ENCODE measurements at places on chromosomes 4 and X. TPM values are rescaled to one million over a fixed set of nuclear protein-coding genes. Genes with fewer than 3 reads are reported as not detected.

Gene ITIH6
- total RNA-seq, result not detected

Gene IQSEC2
- 1.2 TPM for total RNA-seq

Gene PAK3
- total RNA-seq, result 0.30 TPM

Gene FAM9C
- not detected for total RNA-seq

- DNase-seq, result no peak
These were observed 793.3 kb upstream of the MAGEB2 start for GRCh38 chrX:29422034-29422433.

DNA sequence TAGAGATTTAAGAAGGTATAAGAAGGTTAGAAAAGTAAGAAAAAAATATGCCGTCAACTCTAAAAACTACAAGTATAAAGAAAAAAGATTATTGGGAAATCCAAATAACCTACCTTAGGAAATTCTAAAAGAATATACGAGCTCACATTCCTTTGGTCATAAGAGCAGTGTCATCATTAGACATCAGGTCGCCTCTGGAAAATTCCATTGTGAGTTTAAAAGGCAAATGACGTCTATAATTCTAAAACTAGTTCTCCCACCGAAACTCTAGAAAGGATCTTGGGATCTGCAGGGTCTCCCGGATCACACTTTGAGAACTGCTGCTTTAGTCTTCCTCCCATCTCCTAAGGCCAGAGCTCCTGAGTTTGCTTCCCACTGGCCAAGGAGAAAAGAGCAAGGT lies 518 bp upstream of the SAT1 start:
- DNase-seq, result no peak

- DNase-seq, result no peak
These were observed 180.3 kb upstream of the MXRA5 start for GRCh38 chrX:3526731-3527130.

- no peak for DNase-seq
These were observed 536 bp downstream of the SH3BGRL start for GRCh38 chrX:81202456-81202819.

GRCh38 chr4:87353592-87353991 lies 30.9 kb upstream of the HSD17B13 start:
- DNase-seq, result peak; percentile 39

DNA sequence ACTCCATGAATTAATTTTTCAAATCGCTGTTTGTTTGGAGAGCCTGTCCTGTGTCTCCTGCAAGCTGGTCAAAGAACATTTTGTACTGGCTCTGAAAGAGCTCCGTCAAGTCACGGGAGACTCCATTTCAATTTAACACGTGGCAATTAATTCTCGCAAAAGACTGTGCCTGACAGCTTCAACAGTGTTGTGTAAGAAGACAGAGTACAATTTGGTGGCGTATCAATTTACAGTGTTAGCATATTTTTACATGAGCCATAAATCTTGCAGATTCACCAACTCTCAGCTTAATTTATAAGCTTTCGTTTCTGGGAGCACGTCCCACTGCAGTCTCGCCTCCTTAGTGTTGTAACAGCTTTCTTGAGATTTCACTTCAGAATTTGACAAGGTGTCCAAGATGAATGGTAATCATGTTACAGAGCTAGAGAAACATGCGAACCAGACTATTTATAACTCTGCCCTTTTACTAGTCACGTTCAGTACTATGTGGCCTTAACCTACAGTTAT lies 70.8 kb downstream of the RWDD4 start:
- no peak for DNase-seq

DNA sequence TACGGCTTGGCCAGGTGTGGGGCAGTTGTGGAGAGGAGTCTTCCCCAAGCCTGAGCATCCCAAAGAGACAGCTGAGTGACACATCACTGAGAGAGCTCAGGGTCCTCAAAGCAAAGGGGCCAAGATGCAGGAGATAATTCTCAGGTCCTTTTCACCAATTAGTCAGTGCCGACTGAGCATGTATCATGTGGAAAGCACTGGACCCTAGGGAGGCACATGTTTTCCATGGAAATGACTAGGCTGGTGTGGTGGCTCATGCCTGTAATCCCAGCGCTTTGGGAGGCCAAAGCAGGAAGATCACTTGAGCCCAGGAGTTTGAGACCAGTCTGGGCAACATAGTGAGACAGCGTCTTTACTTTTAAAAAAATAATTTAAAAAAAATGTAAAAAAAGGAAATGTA lies 67.3 kb upstream of the PRPS1 start:
- no peak for DNase-seq

Measured in activated T-cell treated with anti-CD3 and anti-CD28 coated beads, Interleukin-2, amount 50 U/mL, for 4 hours (primary cell).